ENCODE measurements at places on chromosomes 5 and 9.

GRCh38 chr5:20307391-20307790, 319.4 kb upstream of the CDH18 start:
- no peak for DNase-seq

DNA sequence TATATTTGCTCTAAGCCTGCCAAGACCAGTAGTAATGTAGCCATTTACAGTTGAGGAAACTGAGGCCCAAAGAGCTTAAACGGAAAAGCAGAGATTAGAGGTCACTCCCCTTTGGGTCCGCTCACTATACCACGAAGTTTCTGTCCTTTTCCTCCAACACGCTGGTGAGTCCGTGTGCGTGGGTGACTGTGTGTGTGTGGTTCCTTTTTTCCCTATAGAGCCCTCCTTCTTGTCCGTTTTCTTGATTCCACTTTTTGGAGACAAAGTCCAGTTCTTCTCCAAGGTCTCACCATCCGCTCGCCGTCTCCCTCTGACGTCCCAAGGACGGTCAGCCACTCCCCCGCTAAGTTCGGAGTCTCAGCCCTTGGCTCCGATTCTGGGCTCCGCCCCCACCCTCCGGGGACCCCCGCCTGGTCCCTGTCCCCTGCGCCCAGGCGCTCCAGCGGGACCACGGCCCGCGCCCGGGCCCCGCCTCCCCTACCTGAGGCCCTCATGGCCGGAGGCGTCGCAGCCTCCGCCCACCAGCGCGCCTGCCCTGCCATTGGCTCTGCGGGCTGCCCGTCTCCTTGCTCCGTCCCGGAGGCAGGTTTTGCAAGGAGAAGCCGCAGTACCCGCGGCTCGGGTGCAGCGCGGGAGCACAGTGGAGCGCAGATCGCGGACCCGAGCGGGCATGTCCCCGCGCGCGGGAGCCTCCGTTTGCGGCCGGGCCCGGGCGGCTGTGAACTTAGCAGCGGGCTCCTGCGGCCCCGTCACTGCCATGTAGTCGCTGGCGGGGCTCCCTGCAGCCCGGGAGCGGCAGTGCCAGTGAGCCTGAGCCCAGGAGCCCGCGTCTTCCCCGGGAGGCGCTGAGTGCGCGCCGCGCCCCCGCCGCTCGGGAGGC, at the start of gene MAST4:
Gene MAST4, plus strand, starts transcription at position 638 of the 880 bp plus-strand sequence. CDS start 263 bp downstream, outside the sequence.
- DNase-seq = peak; percentile 60

GRCh38 chr5:148806520-148806931, 19.9 kb upstream of the ADRB2 start:
- no peak for DNase-seq

- no peak for DNase-seq
These were observed 6.3 kb downstream of the MRPL36 start for GRCh38 chr5:1793301-1793740.

- no peak for DNase-seq
These were observed 208.6 kb downstream of the CAAP1 start for GRCh38 chr9:26684029-26684428.

GRCh38 chr5:168366116-168366515, 74.7 kb downstream of the WWC1 start:
- DNase-seq = no peak

- no peak for DNase-seq
These were observed 678.5 kb upstream of the NUDT12 start for GRCh38 chr5:104241046-104241445.

- DNase-seq = peak; percentile 34
These were observed 6.7 kb upstream of the WNT8A start for GRCh38 chr5:138077064-138077696.

- no peak for DNase-seq
These were observed 66.7 kb downstream of the SIL1 start for GRCh38 chr5:139131465-139131864.

- no peak for DNase-seq
These were observed 592.2 kb upstream of the ZNF608 start for GRCh38 chr5:125338440-125339174.

GRCh38 chr9:19431361-19432171, 22.8 kb downstream of the ACER2 start:
- DNase-seq = peak; percentile 46

DNA sequence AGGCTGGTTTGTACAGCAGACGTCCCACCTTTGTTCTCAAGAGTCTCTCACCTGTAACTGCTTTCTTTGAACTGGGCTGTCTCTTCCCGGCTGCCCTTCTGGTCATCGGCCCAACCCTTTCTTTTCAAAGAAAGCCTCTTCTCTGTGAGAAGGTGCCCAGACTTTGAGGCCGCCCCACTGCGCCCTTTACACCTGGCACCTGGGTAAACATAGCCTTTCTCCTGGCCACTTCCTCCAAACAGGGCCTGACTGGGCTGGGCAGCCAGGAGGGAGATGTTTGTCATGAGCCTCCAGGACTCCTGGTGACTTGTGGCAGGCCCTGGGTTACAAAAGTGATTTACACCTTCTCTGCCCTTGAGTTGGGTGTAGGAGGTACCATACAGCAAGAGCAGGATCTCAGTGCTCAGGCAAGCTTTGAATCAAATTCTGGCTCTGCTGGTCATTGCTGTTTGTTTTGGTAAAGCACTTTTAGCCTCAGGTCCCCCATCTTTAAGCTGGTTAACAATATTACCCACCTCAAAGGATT, 127.2 kb upstream of the CXCL14 start:
- no peak for DNase-seq

GRCh38 chr5:137921931-137922330, 32.7 kb downstream of the PKD2L2 start:
- DNase-seq = no peak

DNA sequence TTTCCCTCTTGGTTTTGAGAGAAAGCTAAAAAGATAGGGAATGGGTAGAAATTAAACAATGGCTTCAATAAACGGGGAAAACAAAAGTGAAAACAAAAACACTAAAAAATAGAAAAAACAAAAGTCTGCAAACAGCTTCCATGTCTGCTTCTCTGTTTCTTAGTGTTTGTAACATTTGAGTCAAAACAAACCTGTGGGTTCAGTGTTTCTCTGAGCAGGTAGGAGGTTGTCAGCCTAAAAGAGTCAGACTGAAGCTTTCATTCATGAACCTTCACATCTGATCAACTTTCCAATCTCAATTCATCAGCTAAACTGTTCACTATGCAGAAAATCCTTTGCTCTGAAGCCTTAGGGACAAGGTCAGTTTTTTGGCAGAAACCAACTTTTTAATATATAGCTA, 102.5 kb upstream of the ADAMTS16 start:
- DNase-seq = no peak

DNA sequence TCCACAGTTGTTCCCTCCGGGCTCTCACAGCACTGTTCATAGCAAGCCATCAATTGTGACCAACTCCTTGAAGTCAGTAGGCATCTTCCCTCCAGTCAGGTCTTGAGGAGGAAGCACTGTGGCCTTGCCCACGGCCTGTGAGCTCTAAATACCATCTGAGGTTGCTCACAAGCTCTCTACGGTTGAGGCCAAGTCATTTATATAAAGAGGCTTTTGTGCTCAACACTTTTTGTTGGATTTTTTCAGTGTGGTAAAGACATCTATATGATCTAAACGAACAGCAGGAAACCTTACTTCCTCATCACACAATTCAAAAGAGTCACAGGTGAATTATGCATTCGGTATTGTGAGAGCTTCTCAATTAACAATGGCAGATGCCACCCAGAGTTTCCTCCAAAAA, 97.3 kb downstream of the ZNF462 start:
- no peak for DNase-seq

- no peak for DNase-seq
These were observed 16.4 kb downstream of the MAP3K1 start for GRCh38 chr5:56831773-56832172.

GRCh38 chr5:30405821-30406220, 787.7 kb upstream of the CDH6 start:
- DNase-seq = no peak

DNA sequence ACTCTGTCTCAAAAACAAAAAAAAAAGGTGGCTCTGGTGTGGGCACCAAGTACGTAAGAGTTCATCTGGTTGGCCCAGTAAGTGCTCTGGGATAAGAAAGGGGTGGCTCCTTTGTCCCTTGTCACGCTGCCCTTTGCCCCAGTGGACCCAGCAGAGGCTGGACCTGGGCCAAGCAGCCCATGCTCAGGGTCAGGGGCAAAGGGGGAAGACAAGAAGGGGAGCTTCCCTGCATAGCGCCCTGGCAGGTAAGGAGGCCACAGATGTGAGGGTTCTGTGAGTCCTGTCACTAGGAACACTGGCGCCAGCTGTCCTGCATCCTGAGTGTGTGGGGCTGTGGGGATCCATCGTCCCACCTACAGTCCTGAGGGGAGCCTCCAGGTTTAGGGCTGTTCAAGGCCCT, 65.3 kb downstream of the GADD45G start:
- DNase-seq = no peak

DNA sequence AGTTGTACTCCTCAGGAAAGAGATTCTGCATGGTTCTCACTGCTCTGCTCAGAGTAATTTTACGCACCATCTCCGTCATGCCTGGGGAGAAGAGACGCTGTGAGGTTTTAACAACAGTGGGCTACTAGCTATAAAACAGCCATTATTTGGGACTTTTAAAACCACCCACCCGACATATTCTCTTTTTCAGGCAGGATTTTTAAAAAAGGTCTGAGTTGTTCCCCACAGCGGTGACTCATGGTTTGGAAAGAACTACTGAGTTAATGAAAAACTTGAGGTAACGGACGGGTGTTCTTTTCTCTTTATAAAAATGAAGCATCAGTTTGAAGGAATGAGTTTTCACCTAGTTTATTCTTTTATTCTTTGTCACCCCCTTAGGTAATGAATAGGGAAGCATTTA, 61.3 kb downstream of the TTLL11 start:
- DNase-seq = no peak

GRCh38 chr5:113375480-113376060, 59.2 kb downstream of the TSSK1B start:
- DNase-seq = no peak

DNA sequence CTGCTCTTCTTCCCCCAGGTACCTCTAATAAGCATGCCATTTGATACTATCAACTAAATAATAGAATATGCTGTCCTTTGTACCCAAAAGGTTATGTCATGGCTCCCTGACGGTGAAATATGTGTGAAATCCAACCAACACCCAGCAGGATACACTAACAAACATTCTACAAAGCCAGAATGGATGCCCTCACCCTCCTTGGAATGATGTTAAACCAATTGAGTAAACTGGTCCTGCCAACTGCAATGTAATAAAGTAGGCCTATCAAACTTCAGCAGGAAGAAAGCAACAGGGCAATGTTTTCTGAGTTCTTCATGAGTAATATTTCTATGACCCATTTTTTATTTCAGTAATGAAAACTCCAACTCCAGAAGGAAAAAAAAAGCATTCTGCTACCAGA, 24.9 kb downstream of the RGMB start:
- no peak for DNase-seq

- DNase-seq = no peak
These were observed 29.1 kb downstream of the LMX1B start for GRCh38 chr9:126642839-126643238.

GRCh38 chr9:69295872-69296552, 29.0 kb upstream of the ENTREP1 start:
- DNase-seq = peak; percentile 1

DNA sequence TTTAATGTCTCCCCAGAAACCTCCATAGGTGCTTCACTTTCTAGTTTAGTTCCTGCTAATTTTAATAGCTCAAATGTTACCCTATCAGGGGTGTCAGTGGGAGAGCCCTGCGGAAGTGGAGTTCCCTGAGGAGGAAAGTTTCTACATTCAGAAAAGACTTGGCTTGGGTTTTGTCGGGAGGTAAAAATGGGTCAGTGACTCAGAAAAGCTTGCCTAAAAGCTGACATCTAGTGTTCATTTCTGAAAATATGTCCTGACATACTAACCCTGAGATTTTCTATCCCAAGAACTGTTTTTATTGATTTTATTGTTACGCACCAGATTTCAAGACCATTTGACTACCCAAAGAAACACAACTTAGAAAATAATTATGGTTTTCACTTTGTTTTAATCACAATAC, 40.9 kb upstream of the GLDC start:
- no peak for DNase-seq

DNA sequence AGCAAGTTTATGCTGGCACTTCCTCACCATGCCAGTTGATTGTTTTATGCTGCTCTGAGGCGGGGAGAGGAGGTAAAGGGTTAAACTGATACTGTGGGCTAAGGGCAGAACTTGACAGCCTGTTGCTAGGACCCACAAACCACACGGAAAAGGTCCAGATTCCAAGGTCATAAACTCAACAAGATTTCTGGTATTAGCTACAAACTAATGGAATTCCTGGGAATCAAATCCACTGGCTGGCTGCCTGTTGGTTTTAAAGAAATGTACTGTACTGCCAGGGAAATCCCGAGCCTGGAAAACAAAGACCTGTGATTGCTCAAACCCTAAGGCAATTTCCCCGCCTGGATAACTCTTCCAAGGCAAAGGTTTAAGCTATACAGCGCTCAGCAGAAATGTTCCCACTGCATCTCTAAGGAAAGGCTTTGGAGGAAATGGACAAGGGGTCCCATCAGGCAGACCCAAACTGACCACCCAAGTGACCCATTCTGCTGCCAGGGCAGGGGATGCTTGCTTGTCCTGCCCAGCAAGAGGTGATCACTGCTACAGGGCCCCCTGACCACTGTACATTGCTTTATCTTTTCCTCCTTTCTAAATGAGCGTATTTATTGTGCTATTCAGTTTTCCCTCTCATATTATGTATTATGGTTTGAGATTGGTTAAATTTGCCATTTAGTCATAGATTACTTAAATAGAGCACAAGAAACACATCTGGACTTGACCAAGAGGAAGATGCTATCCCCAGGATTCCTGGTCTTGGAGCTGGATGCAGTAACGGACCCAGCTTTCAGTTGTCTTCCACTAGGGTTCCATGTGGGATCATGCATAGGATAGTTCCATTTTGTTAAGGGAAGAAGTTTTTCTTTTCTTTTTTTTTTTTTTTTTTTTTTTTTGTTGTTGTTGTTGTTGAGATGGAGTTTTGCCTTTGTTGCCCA, 124.3 kb downstream of the SUSD1 start:
- DNase-seq = peak; percentile 88

DNA sequence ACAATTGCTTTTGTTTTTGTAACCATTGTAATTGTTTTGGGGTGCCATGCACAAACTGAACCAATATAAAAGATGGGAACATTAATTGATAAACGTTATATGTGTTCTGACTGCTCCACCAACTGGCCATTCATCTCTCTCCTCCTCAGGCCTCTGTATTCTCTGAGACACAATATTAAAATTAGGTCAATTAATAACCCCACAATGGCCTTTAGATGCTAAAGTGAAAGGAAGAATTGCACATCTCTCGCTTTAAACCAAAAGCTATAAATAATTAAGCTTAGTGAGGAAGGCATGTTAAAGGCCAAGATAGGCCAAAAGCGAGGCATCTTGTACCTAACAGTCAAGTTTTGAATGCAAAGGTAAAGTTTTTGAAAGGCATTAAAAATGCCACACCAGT, 448.4 kb upstream of the ITGA1 start:
- DNase-seq = no peak

Data from forelimb muscle (tissue), 1 donor.